Endodermal cell (in vitro differentiated cells): ENCODE measurements at places on chromosomes 3 and 15.

GRCh38 chr15:101820781-101821180, 8.8 kb downstream of the OR4F15 start:
- no peak for DNase-seq

DNA sequence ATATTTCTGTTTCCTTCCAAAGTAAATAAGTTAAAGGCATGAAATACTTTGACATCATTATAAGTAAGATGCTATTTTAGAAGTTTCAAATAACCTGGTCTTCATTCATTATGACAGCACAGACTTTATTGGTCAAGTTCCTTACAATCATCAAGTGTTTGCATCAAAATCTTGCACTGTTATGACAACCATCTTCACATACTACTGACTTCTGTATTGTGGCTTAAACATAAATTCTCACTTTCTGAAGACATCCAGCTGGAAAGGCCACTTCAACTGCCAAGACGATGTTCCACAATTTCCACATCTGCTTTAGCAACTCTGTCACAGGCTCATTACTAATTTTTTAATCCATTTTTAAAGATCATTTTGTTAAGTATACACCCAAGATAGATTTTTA, 408.0 kb downstream of the MECOM start:
- no peak for DNase-seq

DNA sequence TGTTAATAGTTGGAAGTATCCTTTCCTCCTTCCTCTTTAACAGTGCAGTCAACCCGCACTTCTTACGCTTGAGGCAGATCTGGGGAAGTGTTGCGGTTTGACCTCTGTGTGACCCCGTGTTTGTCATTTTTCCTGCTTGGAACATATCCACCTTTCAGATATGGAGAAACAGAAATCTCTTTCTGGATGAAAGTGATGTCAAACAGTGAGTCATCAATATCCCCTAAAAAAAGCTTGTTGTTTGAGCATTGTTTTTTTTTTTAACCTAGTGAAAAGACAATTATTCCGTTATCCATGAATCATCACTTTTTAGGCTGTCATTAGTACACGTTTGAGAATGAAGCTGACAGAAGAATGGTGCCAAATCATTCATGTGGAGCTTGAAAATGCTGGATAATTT, 293.7 kb downstream of the ARPP21 start:
- DNase-seq, result no peak

DNA sequence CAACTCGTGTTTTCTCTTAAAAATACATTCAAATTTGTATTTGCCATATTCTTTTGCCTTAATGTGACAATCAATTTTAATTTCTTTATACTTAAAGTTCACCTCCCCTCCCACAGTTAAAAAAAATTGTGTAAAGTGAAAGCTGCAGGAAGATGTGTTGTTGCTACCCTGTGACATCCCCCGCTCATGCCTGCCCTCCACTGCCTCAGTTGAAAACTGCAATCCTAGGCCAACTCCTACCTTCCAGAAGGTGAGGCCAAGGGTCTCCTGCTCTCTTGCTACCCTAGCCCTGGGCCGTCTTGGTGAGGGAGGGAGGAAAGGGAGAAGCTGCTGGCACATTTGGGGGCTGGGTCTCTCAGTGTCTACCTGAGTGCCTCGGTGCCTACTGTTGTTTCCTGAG, 57.0 kb upstream of the CMTM7 start:
- DNase-seq, result peak; percentile 83

- no peak for DNase-seq
These were observed 41.1 kb upstream of the APH1B start for GRCh38 chr15:63236272-63236671.

DNA sequence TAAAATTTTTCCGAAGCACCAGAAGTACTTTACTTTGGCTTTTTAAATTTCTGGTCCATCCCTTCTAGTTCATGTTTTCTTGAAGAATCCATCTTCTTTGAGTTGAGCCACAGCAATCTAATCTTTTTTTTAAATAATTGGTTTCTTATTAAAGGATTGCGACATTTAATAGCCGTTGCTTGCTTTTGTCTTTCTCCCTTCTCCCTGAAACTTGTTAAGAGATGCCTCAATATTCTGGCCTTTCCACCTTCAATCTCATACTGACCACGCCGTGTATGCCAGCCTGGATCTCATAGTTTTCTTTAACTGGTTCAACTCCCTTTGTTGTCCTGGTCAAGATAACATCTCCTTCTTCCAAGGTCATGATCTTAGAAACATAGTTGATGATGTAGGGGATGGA, 18.4 kb upstream of the RPLP1 start:
- no peak for DNase-seq

- DNase-seq, result no peak
These were observed 34.1 kb downstream of the EPHB3 start for GRCh38 chr3:184595726-184596125.

- DNase-seq, result no peak
These were observed 55.4 kb downstream of the SPRED1 start for GRCh38 chr15:38307861-38308641.

- DNase-seq, result no peak
These were observed 139.6 kb downstream of the TMCO5A start for GRCh38 chr15:38074029-38074428.

- DNase-seq, result no peak
These were observed 29.7 kb downstream of the STARD9 start for GRCh38 chr15:42604894-42605744.

- DNase-seq, result no peak
These were observed 249.3 kb upstream of the VEPH1 start for GRCh38 chr3:157752554-157752953.

GRCh38 chr3:148600440-148600839, 97.3 kb upstream of the AGTR1 start:
- no peak for DNase-seq

- peak; percentile 46 for DNase-seq
These were observed 33.4 kb downstream of the FEM1B start for GRCh38 chr15:68310804-68311463.

GRCh38 chr3:168024537-168024941, 71.2 kb downstream of the GOLIM4 start:
- DNase-seq, result no peak

GRCh38 chr15:66909381-66909890, 156.0 kb upstream of the SMAD3 start:
- peak; percentile 22 for DNase-seq

DNA sequence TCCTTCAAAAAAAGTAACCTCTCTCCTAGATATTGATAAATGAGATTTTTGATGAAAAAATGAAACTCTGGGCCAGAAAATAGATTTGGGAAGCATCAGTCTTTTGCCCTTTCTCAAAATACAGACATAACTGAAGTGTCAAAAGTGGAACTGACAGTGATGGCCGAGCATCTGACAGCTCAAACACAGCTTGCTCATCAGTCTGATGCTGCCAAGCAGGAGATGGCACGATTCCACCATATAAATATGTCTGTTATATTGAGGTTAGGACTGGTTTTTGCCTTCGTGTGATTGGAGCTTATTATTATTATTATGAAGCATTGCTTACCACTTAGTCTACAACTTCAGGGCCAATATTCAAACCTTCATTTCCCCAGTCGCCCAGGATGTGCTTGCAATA, 152.6 kb upstream of the EPHA3 start:
- no peak for DNase-seq

GRCh38 chr3:23865595-23866396, 51.0 kb downstream of the NKIRAS1 start:
- DNase-seq, result peak; percentile 75

DNA sequence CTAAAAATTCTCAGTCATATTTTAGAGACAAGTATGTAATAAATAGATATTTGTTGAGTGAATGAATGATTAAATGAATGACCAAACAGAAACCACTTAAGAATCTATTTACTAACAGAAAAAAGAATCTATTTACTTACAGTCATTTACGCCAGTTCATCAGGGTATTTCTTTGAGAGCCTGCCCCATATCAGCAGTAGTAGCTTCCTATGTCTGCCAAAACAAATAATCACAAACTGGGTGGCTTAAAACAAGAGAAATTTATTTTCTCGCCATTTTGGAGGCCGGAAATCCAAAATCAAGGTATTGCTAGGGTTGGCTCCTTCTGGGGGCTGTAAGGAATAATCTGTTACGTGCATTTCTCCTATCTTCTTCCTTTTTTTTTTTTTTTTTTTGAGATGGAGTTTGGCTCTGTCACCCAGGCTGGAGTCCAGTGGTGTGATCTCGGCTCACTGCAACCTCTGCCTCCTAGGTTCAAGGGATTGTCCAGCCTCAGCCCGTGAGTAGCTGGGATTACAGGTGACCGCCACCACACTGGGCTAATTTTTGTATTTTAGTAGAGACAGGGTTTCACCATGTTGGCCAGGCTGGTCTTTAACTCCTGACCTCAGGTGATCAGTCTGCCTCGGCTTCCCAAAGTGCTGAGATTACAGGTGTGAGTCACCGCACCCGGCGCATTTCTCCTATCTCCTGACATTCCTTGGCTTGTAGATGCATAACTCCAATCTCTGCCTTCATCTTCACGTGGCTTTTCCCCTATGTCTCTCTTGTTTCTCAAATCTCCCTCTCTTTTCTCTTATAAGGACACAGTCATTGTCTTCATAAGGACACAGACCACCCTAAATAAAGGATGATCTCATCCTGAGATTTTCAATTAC, 65.2 kb upstream of the SPPL2A start:
- DNase-seq, result no peak

DNA sequence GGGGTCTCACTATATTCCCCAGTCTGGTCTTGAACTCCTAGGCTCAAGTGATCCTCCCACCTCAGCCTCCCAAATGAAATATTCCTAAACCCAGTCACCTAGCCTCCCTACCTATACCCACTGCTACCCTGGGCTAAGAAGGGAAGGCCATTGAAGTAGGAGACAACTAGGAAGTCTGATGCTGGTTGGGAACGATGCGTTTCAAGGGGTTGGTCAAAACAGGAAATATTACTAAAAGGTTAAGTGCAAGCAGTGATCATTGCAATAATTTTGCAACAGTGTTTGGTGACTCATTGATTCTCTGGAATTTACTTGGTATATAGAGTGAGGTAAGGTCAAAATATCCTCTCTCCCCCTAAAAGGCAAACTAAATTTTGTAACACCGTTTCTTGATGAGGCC, 4.6 kb upstream of the UQCRC1 start:
- DNase-seq, result no peak

DNA sequence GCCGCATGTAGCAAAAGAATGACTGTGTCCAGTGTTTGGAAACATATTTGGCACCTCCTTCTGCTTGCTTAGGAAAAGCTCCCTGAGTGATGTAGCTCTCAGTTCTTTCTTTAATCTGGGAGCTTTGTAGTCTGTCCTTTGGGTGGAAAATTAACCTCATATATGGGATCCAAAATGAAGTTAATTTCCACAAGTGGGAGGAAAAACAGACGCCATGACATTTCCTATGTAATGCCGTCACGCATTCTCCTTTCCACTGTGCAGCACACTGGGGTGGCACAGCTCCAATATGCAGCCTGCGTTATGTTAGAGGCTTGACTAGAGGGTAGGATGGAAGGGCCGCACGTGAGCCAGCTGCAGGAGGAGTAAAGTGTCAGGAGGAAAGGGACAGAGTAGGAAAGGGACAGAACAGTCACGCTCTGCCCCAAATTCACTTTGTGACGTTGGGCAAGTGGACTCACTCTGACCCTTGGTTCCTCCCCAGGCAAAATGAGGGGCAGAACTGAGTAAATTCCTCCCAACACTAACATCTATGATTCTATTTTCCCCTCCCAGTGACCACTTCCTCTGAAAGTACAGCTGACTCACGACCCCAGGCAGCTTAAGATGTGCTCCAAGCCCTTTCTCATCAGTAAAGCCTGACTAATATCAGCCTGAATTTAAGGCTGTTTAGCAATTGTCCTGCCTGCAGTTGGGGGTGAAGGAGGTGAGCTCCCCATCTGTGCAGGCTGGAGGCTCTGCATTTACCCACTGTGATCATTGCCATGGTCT, 176.5 kb upstream of the PFN2 start:
- no peak for DNase-seq
